ENCODE measurements at places on chromosomes 4 and X.

GRCh38 chrX:103530545-103530944 lies 11.3 kb upstream of the RAB40A start:
- DNase-seq, result no peak

DNA sequence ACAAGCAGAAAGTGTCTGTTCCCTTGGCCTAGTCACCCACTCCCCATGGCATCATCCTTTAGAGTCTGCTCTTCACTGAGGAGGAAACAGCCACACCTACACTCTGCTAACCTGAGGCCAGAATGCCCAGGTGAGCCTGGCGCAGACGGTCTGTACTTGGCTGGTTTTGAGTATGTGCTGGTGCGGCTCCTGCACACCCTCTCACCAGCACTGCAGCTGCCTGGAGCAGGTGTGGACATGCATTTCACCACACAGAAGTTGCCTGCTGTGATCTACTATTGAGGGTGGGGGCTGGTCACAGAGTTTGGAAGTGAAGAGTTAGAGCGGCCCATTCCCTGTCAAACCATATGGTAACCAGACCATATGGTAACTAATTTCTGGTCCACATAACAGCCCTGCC lies 39.5 kb downstream of the KANTR start:
- DNase-seq, result no peak

GRCh38 chr4:139808381-139808807 lies 142.8 kb downstream of the MGST2 start:
- no peak for DNase-seq

GRCh38 chr4:41257257-41257901 lies 651 bp downstream of the UCHL1 start:
- no peak for DNase-seq

GRCh38 chrX:2330910-2331309 lies 169.9 kb downstream of the DHRSX start:
- DNase-seq, result no peak

- DNase-seq, result no peak
Measured at GRCh38 chr4:123488916-123489315, 92.3 kb downstream of the SPRY1 start.

DNA sequence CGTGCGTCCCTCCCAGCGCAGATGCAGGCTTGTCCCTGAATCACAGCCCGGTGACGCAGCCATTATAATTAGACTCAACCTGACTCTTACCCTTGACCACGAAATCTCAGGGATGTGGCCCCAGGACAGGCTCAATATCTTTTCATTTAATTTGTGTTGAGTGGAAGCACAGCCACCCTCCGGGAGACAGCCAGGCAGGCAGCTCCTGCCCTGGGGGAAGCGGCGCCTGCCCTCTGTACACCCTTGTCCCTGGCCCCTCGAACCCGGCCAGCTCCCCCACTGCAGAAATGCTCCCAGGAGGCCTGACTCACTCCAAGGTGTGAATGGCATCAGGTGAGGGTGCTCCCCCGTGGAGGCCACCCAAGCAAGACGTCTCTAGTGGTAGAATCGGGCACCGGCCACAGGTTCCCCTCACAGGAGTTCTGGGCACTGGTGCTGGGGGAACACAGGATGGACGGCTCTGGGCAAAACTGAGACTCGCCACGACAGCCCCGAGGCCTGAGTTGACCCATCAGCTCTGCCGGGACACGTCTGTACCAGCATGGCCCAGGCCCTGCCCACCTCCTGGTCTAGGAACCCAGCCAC lies 2.7 kb downstream of the CPLX1 start:
- DNase-seq, result no peak

- DNase-seq, result no peak
Measured at GRCh38 chr4:2366252-2367192, 51.9 kb downstream of the ZFYVE28 start.

DNA sequence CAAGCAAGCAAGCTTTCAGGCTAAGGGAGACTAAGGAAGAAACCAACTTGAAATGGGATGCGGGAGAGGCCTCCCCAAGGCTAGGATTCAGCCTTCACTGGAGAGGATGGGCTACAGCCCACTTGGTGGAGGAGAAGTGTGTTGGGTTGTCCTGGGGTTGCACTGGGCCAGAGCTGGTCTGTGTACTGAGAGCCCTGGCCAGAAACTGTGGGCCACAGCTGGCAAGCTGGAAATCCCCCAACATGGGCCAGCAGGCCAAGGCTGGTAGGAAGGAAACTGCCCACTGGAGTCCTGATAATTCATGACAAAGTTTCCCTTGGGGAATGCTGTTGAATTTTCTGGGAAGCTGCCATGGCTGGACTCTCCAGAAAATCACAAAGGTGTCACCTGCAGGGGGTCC lies 188.0 kb upstream of the S100G start:
- DNase-seq, result no peak

GRCh38 chrX:57104921-57105398 lies 16.4 kb downstream of the SPIN2B start:
- DNase-seq, result no peak

DNA sequence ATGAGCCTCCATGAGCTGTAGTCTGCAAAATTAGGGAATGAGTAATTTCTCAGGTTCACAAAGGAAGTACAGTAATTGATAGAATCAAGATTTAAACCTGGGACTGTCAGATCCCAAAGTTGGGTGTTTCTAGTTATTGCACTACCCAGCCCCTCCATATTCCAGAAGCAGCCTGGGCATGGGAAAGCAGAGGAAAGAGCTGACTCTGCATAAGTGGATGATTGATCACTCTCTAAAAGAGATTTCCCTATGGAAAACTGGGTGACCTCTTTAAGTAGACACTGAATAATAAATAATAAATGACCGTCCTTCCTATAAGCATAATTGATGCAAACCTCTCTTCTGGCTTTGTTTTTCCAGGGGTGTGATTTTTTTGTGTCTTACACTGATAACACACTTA lies 5.2 kb downstream of the NAAA start:
- DNase-seq, result no peak

DNA sequence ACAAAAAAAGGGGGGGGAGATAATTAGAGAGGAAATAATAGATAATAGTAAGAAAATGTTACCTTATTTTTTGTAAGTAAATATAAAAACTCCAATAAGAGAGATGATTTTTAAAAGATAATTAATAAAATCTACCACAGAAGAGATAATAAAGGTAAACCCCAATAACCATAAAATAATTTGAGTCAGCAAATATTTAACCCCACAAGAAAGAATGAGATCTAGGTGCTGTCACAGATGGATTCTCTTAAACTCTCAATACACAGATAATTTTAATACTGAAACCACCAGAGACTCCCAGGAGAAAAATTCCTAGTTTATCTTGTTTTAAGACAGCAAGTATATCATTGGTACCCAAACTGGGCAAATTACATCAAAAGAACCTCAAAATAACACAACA lies 341.4 kb downstream of the ANK2 start:
- DNase-seq, result no peak

GRCh38 chr4:158823461-158823873 lies 54.6 kb downstream of the FNIP2 start:
- no peak for DNase-seq

DNA sequence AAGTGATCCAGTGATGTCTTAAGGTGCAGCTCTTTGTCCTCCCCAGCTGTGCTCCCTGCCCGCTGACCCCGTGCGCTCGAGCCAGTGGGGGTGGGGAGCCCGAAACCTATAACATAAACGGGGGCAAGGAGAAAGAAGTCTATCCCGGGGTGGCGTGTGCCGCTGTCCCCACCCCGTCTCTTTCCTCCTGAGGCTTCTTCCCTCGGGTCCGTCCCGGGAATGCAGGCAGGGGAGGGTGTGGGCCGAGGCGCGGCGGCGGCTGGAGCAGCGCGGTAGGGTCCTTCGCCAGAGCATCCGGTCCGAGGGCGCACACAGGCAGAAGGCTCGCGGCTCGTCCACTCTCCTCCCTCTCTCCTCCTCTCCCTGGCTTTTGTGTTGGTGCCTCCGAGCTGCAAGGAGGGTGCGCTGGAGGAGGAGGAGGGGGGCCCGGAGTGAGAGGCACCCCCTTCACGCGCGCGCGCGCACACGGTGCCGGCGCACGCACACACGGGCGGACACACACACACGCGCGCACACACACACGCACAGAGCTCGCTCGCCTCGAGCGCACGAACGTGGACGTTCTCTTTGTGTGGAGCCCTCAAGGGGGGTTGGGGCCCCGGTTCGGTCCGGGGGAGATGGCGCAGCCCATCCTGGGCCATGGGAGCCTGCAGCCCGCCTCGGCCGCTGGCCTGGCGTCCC lies at the start of gene RAB33A:
Gene RAB33A, plus strand, starts transcription at position 517 of the 681 bp plus-strand sequence. Its CDS starts 101 bp downstream, at position 618.
- no peak for DNase-seq

DNA sequence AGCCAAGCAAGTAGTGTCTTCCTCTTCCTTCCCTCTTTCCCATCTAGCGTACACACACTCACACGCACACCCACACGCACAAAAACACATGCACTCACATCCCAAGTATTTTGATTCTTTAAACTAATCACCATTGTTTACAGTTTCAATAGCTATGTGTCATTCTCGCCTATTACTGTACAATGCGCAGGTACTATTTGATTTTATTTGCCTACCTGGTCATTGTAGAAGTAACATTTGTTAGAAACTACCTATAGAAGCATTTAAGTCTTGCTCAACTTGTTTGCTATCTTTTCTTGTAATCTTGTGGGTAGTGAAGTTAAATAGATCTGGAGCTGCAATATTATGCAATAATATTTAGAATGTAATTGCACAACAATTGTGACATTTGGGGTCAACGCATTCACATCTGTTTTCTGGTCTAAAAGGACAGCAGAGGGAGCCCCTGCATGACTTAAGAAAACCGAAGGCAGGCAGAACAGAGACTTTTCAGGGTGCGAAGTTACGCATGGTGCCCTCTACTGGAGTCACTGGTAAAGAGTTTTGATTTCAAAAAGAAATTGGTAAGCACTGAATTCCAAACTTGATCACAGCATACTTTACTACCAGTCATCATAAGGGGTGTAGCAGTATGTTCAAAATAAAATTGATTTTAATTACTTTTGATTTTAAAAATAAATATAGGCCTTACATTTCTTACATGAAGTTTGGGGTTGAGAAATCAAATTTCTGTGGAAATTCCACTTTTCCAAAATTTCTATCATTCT lies 503.3 kb upstream of the FAM241A start:
- DNase-seq, result no peak

GRCh38 chrX:135050603-135051002 lies 1.3 kb downstream of the RTL8A start:
- no peak for DNase-seq

DNA sequence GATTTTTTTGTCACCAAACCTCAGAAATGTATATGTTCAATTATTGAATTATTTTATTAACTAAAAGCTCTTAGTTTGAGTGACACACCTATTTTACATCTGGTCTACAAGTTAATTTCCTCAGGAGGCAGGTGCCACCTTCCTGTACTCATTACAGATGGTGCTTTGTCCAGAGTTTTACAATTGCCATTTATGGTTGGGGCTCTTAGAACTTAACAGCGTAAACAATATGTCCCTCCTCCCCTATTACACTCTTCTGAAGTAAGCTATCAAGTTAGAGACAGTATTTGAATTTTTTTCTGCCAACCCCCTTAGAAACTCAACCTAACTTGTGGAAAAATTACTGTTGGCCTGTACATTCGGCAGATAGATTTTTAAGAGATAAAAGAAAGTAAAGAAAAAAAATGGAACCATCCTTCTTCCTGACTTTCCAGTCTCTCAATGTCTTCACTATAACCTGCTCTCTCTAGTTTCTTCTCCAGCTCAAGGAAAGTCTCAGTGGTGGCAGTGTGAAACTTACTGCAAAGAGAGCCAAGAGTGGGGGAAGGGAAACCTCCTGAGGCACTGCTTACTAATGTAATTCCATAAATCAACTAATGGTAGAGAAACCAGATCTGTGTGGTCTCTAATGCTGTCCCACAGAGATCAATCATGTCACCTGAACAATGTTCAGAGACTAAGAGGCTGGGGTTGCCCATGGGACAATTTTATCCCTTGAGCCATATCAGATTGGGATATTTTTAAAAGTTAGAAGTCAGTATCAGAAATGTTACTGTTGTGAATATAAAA lies 7.8 kb downstream of the CXXC4 start:
- DNase-seq, result no peak

DNA sequence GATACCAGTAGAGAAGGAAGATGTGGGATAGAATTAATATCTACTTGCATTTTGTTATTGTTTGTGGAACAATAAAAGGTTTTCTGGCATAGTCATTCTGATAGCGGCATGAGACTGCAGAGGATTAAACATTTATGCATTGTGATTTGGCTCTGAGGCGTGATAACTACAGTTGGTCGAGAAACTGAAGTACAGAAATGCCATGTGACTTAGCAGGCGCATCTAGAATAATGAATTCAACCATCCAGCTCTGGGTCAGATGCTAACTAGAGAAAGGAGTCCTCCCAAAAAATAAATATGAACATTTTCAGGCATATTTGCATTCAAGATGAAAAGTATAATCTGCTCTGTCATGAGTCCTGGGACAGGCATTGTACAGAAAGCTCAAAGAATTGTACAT lies 62.8 kb downstream of the CCSER1 start:
- DNase-seq, result no peak

GRCh38 chrX:14362721-14363120 lies 166.6 kb upstream of the GLRA2 start:
- no peak for DNase-seq

- DNase-seq, result no peak
Measured at GRCh38 chr4:43456383-43456782, 563.9 kb downstream of the GRXCR1 start.

DNA sequence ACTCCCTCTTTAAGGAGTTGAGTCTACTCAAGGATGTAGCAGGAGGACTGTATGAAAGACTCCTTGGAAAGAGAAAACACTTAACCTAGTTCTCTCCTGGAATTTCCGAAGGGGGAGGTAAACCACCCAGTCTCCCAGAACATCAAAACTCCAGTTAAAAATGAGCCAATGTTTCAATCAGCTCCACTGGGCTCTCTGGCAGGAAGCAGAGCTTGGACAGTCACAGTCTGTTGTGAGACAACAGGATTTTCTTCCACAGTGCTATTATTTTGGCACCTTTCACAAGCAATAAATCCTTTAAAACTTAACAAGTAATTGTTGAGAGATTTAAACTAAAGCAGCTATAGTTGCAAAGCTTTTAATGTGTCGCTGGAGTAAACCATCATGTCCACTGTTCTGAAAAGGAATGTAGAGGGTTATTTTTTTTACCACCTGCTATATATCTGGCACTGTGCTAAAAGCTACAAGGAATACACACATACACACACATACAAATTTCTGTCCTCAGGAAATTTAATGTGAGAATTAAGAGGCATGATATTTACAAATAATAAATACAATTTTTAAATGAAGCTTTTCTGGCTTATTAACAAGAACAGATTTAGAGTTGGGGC lies 229.2 kb upstream of the INTU start:
- no peak for DNase-seq

Measured in stimulated activated CD8-positive, alpha-beta memory T cell treated with anti-CD3 and anti-CD28 coated beads, Interleukin-4, amount 100 ng/mL, for 1 hour (primary cell).